ENCODE measurements at places on chromosomes 4 and X. TPM values are rescaled to one million over a fixed set of nuclear protein-coding genes. Genes with fewer than 3 reads are reported as not detected.

The ACTRT1 gene
- total RNA-seq = not detected

- DNase-seq = no peak
These were observed 14.7 kb downstream of the FGFRL1 start for GRCh38 chr4:1026115-1026514.

DNA sequence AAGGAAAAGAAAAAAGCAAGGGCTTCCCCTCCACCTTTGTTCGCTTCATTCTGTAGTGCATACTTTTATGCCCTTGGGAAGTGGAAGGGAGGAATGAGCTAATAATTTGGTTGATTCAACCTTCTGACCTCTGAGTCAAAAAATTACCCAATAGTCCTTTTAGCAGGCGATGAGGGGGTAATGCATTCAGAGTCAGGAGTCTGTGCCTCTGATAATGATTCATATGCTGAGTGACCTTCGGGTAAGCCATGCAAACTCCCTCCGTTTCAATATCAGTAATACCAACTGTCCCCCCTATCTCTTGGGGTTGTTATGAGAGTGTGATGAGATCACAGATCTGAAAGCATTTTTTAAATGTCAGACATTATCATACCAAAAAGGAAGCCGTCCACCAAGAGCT, 41.6 kb upstream of the ACSL4 start:
- no peak for DNase-seq

- no peak for DNase-seq
These were observed 299.0 kb downstream of the KCNIP4 start for GRCh38 chr4:21649391-21650090.

DNA sequence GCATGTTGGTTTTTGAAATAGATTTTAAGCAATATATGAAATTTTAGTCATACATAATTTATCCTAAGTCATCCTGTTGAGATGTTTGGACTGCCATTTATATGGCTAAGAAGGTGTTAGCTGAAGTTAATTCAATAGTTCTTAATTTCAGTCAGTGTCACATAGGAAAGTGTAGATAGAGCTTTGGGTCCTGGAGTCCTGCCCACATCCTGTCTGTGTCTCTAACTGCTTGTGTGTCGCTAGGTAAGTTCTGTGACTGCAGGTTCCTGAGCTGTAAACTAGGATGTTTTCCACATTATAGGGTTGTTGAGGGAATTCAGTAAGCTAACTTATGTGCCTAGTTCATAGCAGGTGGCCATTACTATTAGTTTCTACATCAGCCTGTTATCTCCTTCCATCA, 20.7 kb downstream of the OFD1 start:
- no peak for DNase-seq

GRCh38 chr4:6657242-6658208, 17.0 kb downstream of the MRFAP1 start:
- no peak for DNase-seq

GRCh38 chr4:100299046-100299840, 109.0 kb upstream of the DDIT4L start:
- DNase-seq = peak; percentile 55

- DNase-seq = no peak
These were observed 8.4 kb downstream of the UBE2K start for GRCh38 chr4:39706334-39706733.

The NCAPG gene
- 132 TPM for total RNA-seq

- DNase-seq = peak; percentile 55
These were observed 216.3 kb upstream of the BCOR start for GRCh38 chrX:40314070-40314469.

GRCh38 chr4:128305942-128306341, 18.3 kb upstream of the PGRMC2 start:
- no peak for DNase-seq

The GPR143 gene
- 10.6 TPM for total RNA-seq

- DNase-seq = no peak
These were observed 81.5 kb downstream of the PJA1 start for GRCh38 chrX:69083801-69084200.

The CYP4V2 gene
- 0.37 TPM for total RNA-seq

The SSX4 gene
- not detected for total RNA-seq

GRCh38 chr4:4419896-4420295, 33.0 kb downstream of the NSG1 start:
- DNase-seq = no peak

GRCh38 chr4:14329228-14329627, 673.1 kb upstream of the CPEB2 start:
- DNase-seq = no peak

GRCh38 chr4:190015538-190016368, 11.3 kb downstream of the FRG2 start:
- DNase-seq = peak; percentile 12

DNA sequence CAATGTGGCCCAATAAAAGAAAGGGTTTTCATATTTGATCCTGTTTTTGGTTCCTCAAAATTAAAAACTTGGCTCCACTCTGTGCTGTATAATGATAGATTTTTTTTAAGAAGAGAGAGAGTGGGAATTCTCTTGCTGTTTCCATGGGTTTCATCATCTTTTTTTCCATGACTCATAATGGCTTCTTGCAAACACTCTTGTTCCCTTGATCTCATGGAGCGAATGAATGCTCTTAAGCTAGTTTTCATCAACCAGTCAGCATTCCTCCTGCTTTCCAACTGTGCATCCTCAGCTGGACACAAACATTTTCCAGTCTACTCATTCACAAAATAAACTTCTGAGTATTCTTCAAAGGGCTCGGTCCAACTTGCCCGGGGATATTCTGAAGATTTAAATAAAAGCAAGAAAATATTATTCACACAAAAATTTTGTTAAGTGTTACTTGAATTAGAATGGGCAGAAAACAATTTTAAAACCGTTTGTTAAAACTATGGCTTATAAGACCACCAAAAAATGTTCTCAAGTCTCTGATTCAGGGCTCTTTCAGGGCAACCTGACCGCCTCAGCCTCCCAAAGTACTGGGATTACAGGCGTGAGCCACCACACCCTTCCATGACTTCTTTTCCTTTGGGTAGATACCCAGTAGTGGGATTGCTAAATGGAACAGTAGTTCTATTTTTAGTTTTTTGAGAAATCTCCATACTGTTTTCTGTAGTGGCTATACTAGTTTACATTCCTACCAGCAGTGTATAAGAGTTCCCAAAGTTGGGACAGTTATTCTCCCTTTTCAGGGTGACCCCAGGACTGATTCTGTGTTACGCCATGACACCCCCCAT, 64.7 kb downstream of the TMEM156 start:
- DNase-seq = no peak

DNA sequence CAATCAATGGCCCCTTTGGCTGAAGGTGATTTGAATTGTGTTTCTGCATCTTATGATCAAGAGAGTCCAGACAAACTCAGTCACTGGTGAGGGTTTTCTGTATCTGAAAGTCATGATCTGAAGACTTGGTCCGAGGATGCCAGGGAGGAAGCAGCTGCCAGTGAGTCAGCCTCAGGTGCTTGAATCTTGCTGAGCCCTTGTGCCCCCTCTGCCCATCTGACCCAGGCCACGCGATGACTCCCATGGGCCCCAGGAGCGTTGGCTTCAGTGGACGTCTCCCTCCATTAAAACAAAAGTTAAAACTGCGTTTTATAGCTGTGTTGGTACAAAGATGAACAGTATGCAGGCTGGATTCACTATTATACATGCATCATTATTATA, 62.0 kb downstream of the HTRA3 start:
- no peak for DNase-seq

DNA sequence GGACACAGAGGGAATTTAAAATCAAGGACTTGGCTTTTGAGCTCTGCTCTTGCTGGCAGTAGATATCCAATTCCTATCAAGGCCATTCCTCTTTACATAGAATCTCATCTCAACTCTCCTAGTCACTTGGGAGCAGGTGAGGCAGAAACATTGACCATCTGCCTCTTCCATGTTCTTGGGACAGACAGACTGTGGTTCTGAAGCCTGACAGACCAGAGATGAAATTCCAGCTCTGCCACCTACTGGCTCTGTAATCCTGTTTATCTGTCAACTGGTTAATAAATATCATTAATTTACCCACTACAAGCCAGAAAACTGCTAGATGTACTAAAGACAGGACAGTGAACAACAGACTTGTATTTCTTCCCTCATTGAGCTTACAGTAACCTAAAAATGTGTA, 300.8 kb downstream of the ADGRL3 start:
- DNase-seq = no peak

All from neural progenitor cell (in vitro differentiated cells).